ENCODE measurements at places on chromosomes 12 and 14.
A peak's percentile ranks its signal among the peaks of the same experiment; 100 is the strongest.

GRCh38 chr12:50524621-50525020, 19.8 kb downstream of the DIP2B start:
- DNase-seq, result no peak

- no peak for DNase-seq
Measured at GRCh38 chr14:63290741-63291430, 27.8 kb downstream of the GPHB5 start.

GRCh38 chr12:124893792-124894516, 20.5 kb downstream of the UBC start:
- no peak for DNase-seq

DNA sequence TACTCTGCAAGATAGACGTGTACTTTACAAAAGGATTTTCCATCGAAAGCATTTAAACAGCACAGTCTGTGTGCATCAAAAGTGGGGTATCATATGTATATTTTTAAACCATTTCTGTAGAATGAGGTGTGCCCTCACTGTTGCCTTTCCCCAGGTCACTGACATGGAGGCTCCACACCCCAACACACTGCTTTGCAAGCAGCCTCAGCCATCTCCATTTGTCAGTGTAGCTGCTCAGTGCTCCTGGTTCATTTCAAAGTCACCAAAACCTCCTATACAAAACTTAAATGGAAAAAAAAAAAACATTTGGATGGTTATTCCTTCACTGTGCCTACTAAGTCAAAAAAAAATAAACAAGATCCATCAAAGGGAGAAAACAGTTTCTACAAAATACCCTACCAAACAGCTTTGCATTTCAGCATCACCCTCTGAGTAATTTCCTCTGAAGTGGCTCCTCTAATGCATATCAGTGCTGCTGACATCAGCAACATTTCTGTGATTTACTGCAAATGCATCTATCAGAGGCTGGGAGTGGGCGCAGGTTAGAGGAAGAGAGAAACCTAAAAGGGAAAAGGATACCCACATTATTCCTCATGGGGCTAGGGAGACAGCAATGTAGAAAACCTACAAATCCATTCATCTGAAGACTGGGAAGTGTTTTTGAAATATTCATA, 46.0 kb downstream of the KCNK10 start:
- no peak for DNase-seq

GRCh38 chr12:42552822-42553221, 36.7 kb downstream of the PRICKLE1 start:
- no peak for DNase-seq

- DNase-seq, result no peak
Measured at GRCh38 chr12:110005319-110005973, 6.2 kb downstream of the ANKRD13A start.

DNA sequence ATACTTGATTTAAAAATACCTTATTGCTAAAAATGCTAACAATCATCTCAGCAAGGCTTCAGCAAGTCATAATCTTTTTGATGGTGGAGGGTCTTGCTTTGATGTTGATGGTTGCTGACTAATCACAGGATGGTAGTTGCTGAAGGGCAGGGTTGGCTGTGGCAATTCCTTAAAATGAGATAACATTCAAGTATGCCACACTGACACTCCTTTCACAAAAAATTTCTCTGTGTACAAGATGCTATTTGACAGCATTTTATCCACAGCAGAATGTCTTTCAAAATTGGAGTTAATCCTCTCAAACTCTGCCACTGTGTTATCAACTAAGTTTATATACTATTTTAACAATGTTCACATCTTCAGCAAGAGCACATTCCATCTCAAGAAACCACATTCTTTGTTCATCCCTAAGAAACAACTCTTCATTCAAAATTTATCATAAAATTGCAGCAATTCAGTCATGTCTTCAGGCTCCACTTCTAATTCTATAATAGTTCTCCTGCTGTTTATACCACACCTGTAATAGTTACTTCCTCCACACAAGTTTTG, 16.1 kb downstream of the SCAF11 start:
- DNase-seq, result no peak

GRCh38 chr14:96584907-96585671, 82.9 kb downstream of the PAPOLA start:
- no peak for DNase-seq

- no peak for DNase-seq
Measured at GRCh38 chr14:38788060-38788459, 315.0 kb downstream of the SEC23A start.

DNA sequence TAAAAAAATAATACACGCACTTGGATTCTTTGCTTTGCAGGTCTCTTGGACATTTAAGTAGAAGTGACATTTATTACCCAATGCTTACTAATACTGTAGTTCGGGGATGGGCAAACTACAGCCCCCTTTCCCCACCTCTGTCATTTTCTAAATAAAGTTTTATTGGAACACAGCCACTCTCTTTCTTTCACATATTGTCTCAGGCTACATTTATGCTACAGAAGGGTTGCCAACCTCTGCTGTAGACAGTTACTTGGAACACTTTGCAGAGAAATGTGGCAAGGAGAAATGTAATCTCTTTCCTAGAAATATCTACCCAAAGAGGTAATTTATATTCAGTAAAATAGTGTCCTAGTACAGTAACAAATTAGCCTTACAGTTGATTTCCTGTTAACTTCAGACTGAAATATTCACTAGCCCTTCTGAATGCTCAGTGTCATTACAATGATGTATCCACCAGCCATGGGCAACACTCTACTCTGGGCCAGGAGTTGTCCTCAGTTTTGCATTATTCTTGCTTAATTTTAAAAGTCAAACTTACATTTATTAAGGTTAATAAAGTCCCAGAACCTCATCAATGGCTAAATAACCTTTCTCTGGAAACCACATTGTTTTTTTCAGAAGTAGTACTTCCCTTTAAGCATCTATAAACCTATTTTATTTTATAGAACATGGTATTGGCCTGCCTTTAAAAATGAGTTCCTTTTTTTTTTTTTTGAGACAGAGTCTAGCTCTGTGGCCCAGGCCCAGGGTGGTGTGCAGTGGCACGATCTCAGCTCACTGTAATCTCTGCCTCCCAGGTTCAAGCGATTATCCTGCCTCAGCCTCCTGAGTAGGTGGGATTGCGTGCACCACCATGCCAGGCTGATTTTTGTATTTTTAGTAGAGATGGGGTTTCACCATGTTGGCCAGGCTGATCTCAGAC, 269.6 kb upstream of the AMIGO2 start:
- DNase-seq, result no peak

DNA sequence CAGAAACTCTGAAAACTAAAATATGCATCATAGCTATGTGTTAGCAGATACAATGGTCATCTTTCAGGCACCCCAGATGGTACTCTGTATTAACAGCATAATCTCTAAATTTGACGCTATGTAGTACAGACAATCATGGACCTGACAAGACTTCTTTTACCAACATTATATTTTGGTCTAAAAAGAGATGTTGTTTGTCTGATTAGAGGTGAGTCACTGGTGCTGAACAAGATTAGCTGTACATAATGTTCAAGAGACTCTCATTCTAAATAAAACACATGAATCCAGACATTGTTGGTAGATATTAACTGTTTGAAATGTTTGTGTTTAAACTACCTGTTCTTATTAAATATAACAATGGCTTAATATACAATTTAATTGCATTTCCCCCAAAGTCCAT, 146.4 kb upstream of the LMNTD1 start:
- no peak for DNase-seq

DNA sequence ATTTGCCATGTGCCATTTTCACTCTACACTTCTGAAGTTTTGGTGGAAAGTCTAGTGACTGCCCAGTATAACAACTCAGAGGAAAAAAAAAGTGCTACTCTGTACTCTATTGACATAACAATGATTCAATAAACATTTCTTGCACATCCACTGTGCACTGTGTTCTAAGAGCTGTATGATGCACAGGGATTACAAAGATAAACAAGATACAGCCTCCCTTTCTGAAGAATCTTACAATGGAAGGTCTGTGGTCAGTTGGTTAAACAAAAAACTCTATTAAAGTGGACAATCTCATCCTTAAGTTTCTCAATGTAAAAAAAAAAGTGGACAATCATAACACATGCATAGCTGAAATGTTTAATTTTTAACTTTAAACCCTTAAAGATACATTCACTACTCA, 105.7 kb upstream of the RASSF8 start:
- no peak for DNase-seq

DNA sequence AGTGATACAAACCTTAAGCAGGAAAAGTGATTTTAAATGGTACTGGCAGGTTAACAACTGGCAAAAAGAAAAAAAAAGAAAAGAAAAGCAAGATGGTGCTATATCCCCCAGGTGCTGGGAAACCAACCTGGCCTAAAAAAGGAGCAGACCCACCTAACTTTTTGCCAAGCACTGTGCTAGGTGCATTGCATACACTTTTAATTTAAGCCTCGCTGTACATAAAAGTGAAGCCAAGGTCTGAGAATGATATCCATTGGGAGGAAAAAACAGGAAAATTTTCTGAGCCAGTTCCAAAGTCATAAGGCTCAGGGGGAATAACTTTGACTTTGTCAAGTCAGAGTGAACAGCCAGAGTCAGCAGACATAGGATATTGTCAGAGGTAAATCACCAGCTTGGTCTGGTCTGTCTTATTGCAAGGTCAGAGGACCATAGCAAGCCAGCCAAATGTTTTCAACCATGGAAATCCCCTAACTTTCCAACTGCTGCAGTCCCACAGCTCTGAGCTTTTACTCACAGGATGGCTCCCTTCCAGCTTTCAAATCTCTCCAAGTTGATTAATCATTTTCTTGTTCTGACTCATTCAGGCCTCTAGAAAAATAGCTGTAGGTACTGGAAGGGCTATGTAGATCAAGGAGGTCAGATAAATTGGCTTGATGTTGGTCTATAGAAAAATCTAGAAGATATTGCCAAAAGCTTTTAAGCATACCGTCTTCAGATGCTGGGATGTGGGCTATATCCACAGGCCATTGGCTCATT, 412.9 kb downstream of the RAD51B start:
- no peak for DNase-seq

- no peak for DNase-seq
Measured at GRCh38 chr12:127162902-127163301, 1104.1 kb upstream of the TMEM132C start.

- no peak for DNase-seq
Measured at GRCh38 chr12:92921877-92922276, 7.2 kb downstream of the EEA1 start.

DNA sequence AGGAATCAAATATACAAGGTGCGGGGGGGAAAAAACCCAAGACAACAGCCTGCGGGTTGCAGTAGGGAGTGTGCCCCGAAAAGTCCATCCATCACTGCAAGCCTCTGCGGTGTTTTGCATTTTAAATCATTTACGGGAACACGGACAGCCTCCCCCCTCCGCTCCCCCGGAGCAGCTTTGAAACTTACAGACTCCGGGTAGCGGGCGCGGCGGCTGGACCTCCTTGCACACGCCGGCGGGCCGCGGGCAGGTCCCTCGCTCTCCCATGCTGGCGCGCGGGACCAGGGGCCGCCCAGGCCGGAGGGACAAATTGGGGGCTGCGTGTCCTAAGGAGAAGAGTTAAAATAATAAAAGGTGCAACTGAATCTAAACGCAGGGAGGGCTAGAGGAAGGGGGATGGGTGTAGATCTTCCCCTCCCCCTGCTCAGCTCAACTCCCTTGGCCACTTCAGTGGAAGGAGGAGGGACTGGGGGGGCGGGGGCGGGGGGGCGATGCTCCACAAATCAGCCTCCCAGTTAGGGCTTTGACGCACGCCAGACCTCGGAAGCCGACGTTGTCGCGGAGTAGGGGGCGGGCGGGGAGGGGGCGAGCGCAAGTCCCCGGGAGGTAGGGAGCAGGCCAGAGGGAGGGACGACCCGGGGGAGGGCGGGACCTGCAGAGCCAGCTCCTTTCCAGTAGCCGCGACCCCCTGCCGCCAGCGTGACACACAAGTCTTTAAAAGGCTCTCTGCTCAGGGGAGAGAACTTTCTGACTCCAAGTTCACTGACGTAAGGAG, at the start of gene KCNJ8:
Gene KCNJ8 (minus strand): TSS at position 349 of the 775 bp plus-strand sequence. CDS start 1,090 bp downstream, outside the sequence.
- peak; percentile 81 for DNase-seq

GRCh38 chr12:108337235-108338223, 1.6 kb downstream of the CMKLR1 start:
- DNase-seq, result no peak

DNA sequence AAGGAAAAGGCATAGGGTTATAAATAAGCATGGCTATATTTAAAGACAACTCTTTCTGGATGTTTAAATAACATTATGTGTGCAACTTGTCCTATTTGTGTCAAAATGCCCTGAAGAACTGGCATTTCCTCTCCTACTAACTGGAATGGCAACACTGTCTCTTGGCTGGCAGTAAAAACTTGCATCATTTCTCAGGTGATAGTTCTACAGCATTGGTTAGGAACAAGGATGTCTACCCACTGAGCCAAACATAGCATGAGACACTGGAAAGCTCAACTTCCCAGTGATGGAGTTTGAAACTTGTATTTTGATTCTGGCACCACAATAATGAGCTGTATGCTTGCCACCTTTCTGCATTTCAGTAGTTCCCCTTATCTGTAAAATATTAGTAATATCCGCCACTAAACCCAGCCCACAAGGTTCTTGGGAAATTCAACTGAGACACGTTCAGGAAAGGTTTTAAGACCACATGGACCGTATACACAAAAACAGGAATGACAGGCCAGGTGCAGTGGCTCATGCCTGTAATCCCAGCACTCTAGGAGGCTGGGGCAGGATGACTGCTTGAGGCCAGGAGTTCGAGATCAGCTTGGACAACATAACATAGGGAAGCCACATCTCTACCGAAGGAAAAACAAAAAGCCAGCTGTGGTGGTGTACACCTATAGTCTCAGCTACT, 5.1 kb downstream of the SLC38A2 start:
- DNase-seq, result no peak

GRCh38 chr12:116002890-116003536, 274.5 kb downstream of the MED13L start:
- no peak for DNase-seq

GRCh38 chr12:88566430-88566829, 13.8 kb downstream of the KITLG start:
- DNase-seq, result no peak

DNA sequence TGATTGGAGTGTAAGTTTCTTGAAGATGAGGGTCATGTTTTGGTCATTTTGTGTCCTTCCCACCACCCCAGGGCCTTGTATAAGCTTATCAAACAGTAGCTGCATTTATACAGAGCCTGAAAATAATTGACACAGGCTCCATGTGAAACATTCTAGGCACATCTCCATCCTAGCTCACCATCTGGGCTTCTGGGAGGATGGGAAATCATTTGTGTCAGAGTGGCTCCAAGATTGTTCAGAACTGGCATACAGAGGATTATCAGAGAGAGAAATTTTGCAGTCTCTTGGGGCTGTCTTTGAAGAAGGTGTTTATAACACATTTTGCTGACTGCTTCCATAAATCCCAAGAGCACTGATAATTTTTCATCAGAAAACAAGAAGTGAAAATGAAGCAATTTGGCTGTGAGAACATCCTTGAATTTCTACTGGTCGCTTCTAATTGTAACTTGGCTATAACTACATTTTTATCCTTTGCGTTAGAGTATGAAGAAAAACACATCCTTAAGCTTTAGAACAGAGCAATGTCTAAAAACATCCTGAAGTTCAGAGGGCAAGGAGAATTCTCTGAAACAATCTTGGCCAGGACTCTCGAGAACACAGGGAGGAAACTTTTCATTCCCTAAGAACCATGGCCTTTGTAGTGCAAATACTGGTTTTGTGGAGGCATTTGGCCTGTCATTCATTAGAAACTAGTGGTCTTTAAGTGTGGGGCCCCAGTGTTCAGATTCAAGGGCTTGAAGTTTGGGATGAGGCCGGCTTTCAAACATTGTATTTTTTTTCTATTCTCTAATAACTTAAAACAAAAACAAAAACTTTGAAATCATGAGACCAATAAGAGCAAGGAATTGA, 151.1 kb downstream of the DACT1 start:
- no peak for DNase-seq
